ENCODE measurements at places on chromosomes 12 and 14.

DNA sequence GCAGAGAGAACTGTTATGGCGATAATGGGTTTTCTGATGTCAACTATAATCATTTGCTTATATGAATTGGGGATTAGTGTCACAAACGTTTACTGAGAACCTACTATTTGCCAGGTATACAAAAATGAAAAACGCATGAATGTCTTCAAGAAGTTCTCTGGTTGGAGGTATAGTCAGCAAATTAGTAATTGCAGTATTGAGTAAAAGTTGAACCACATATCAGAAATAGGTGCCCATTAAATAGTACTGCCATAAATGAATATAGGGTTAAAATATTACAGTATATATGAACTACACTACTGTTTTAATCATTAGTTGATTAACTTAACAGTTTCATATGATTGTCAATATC, 60.0 kb downstream of the PTPRB start:
- no peak for DNase-seq

- DNase-seq = no peak
Observed at GRCh38 chr14:26870096-26870495, 272.3 kb upstream of the NOVA1 start.

- DNase-seq = no peak
Observed at GRCh38 chr12:56645201-56645716, 525 bp downstream of the ATP5F1B start.

DNA sequence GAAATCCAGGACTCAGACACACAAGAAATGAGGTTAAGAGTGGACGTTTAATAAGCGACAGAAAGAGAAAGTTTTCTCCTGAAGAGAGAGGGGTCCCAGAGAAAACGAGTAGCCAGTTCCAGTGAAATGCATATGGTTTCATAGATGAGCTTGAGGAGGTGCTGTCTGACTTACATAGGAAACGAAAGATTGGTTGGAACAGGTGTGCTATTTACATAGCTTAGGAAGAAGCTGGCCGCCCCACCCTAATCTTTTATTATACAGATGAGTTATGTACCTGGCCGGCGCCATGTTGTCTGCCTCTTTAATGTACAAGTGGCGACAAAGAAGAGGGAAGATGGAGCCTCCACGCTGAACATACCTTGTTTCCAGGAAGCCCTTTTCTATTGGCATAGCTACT, 223.0 kb downstream of the SLC6A15 start:
- no peak for DNase-seq

DNA sequence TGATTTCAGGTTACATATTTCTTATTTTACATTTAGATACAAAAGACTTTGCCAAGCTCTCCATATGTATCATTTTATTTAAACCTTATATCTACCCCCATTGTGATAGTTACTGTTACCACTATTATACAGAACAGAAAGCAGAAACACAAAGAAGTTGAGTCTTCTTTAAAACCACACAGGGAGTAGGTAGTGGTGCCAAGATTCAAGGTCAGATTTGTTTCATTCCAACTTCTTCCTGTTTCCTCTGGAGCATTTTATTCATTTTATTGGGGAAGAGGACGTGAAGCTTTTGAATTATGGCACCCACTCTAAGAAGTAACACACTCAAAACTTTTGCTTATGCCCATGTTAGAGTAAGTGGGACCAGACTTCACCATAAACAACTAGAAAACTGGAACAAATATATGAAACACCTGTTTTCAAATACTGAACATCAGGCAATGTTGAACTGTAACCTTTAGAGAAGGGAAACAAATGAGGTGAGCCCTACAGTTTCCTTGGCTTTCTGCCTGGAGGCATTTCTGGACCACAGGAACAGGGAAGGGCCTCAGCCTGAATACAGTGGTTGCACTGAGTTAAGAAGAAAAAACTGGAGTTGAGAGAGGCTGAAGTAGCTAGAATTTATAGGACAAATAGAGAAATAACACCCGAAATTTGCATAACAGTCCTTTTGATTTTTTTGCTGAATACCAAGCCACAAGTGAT, 160.4 kb upstream of the SSTR1 start:
- no peak for DNase-seq

DNA sequence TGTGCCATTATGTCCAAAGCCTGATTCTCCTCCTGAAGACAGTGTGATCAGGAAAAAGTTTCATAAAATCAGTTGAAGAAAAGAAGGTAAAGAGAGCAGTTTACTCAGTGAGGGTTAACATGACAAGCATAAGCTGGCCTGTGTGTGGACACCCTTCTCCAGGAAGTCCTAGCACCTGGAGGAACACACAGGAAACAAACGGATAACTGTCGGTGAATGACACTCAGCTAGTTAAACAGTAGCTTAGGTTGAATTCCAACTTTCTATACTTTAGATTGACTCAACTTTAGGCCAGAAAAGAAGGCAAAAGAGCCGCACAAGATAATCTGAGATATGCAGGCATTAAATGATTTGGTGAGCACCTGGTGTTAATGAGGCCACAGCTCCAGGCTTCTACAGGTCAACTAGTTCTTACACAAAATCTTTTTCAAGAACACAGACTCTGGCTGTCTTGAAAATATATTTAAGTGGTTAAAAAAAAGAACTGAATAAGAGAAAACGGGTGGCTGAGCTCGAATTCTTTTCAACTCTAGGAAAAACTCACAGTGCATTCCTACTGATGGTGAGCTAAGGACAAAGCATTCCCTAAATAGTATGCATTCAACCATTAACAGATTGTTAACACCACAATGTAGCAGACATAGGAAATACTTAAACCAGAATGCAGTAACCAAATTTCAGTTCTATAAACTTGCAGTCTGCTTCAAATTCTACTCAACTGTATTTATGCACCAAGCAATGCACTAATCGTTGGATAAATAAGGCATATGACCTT, 56.9 kb upstream of the TSPAN8 start:
- no peak for DNase-seq

- DNase-seq = no peak
Observed at GRCh38 chr14:61609884-61610283, 85.4 kb upstream of the HIF1A start.

- no peak for DNase-seq
Observed at GRCh38 chr12:97336900-97337751, 125.5 kb upstream of the RMST start.
